ENCODE measurements at places on chromosomes 6 and 20. TPM values are rescaled to one million over a fixed set of nuclear protein-coding genes. Genes with fewer than 3 reads are reported as not detected.
A peak's percentile ranks its signal among the peaks of the same experiment; 100 is the strongest.

DNA sequence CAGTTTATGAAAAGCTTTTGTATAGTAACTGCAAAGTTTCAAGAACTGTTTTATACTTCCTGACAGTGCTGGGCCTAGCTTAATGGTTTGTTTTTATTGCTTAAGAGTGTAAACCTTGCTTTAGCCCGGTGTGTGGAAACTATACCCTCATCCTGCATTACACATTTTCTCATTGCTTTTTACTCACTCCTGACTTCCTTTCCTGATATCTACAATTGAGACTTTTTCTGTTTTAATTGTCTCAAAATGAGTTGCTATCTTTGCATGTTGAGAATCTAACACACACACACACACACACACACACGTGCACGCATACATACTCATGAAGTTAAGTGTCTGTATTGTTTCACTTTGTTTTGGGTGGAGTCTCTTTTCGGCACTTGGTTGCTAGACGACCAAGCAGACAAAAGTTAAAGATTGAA, 16.7 kb downstream of the BMP2 start:
- no peak overlapping the region for H3K27ac ChIP-seq
- no peak overlapping the region for H3K4me3 ChIP-seq

- no peaks in the 10 kb centered on the region for H3K27me3 ChIP-seq
- H3K36me3 ChIP-seq, result no peaks in the 10 kb centered on the region
- H3K4me1 ChIP-seq, result peaks cover 7% of the 10 kb centered on the region
- no peak overlapping the region for H3K27ac ChIP-seq
Measured at GRCh38 chr6:17962436-17963031, 24.9 kb downstream of the KIF13A start.

DNA sequence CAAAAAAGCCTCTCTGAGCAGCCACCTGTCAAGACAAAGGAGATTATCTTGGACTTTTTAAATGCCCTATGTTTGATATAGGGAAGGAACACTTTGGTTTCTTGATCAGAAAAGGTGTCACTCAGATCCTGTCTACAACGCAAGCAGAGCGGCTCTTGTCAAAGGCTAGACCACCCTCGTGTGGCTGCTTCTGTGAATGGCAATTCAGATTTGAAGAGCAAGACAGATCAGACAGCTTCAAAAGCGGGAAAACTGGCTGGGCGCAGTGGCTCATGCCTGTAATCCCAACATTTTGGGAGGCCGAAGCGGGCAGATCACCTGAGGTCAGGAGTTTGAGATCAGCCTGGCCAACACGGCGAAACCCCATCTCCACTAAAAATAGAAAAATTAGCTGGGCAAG, 10.1 kb upstream of the NXT1 start:
- H3K4me1 ChIP-seq, result no peaks in the 10 kb centered on the region
- no peaks in the 10 kb centered on the region for H3K36me3 ChIP-seq
- no peak overlapping the region for H3K27ac ChIP-seq
- DNase-seq, result peak; percentile 43
- no peak overlapping the region for H3K4me3 ChIP-seq

The MEI4 gene
- 0.05 TPM for total RNA-seq

The SLC17A3 gene
- not detected for total RNA-seq
